IPS-NIHi11 (cell line): ENCODE measurements at places on chromosomes 2 and 18.

DNA sequence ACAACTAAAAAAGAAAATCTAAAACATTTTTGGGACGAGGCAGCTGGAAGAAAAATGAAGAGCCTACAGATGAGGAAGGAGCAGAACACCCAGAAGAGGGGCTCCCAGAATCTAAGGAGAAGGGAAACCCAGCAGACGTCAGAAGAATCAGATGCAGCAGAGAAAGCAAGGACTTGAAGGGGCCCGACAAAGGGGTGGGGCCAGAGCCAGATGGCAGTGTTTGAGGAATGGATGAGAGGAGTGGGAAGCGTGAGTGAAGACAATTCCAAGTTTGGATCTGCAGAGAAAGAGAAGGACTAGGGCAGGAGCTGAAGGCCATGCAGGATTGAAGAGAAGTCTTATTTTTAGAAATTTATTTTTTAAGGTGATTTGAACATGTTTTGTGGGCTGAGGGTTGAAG, 19.3 kb downstream of the PTMA start:
- no peak for DNase-seq

GRCh38 chr2:21098294-21098693, 25.5 kb upstream of the TDRD15 start:
- DNase-seq, result no peak

- DNase-seq, result no peak
Observed at GRCh38 chr2:2127467-2127866, 203.6 kb downstream of the MYT1L start.

- no peak for DNase-seq
Observed at GRCh38 chr2:201987426-201987825, 46.2 kb upstream of the FZD7 start.

GRCh38 chr2:19358242-19359020, at the start of gene OSR1:
OSR1 (minus strand) TSS chr2:19358623; CDS start chr2:19353805, 4,818 bp downstream.
- DNase-seq, result peak; percentile 76

- no peak for DNase-seq
Observed at GRCh38 chr2:33529771-33530481, 53.5 kb downstream of the RASGRP3 start.

- peak; percentile 47 for DNase-seq
Observed at GRCh38 chr18:55096263-55096951, 137.1 kb upstream of the CCDC68 start.

DNA sequence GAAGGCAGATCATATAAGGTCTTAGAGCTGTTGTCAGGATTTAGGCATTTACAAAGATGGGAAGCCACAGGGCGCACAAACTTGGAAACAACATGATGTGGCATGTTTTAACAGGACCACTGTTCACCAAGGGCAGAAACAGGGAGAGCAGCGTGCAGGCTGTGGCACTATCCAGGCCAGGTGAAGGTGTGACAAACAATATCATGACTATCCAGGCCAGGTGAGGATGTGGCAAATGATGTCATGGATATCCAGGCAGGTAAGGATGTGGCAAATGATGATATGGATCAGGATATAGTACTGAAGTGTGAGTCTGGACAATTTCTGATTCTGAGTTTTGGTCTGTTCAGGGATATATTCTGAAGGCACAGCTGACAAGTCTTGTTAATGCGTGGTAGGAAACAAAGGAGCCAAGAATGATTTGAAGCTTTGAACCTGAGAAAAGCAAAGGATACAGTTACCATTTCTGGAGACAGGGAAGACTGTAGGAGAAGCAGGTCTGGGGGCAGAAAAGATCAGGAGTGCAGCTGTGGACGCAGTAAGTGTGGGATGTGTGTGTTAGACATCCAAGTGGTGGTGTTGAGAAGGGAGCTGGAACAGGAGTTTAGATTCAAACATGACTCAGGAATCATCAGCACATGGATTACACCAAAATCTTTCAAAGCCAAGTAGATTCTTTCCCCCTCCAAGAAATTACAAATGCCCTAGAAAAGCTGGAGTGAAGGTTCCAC, 205.9 kb downstream of the TMEM163 start:
- DNase-seq, result no peak

- no peak for DNase-seq
Observed at GRCh38 chr2:216620786-216621185, 12.4 kb upstream of the IGFBP2 start.

DNA sequence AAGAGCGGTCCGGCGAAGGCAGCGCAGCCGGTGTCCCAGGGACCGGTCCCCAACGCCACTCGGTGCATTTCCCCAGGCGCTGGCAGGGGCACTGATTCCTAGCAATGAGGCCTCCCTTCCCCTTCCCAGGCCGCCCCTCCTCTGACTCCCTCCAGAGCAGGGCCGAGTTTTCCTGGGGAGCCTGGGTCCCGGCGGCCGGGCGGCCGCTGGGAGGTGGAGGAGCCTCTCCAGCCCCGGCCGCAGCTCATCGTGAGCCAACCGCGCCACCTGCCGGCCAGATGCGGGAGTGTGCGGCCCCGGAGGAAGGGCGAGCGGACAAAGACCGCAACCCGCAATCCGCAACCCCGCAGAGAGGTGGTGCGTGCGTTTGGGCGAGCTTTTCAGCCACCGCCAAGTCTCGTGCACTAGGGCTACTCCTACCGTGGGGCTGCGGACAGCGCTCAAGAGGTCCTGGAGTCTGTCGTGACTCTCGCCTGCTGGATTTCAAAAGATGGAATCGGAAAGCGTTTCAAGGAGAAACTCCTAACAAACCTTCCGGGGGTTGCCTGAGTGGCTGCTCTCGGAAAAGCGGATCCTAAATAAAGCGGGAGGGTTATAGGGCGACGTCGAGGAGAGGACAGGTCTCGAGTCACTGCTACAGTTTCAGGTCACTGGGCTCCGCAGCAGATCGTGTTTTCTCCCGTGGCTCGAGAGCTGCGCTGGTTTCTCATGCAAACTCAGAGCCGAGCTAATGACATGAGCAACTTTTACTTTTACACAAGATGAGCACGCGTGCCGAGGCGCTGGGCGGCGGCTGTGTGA, 1.5 kb upstream of the EPHA4 start:
- peak; percentile 90 for DNase-seq

DNA sequence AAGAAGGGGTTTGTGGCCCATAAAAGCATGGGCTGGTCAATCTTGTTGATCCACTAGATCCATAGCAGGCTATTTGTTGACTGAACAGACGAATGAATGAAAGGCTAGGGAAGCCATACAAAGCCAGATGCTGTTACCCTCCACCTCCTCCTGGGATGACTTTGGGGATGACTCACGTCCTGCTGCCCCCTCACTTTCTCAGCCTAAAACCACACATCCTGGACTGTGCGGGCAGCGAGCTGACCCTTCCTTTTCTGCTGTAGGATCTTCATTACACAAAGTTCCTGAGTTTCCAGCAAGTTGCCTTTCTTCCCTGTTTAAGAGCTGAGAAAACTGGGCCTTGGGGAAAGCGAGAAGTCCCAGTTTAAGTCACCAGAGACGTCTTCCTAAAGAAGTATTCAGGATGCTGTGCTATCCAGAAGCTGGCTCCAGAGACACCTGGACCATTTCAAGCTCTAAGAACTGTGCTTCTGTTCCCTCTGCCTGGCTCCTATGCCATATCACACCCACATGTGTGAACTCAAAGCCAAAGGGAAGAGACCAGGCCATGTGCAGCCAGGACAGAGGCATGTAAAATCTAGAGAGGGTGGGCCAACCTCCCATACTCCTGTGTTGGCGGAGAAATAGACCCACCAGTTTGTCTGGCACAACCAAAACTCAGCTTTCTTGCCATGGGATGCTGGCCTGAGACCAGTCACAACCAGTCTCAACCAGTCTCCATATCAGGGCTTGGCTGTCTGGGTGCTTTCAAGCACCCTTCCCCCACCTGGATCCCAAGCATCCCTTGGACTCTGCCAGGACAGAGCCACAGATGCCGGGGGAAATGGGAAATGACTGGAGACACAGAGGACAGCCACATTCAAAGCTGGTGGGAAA, 4.7 kb upstream of the SLC20A1 start:
- DNase-seq, result no peak

DNA sequence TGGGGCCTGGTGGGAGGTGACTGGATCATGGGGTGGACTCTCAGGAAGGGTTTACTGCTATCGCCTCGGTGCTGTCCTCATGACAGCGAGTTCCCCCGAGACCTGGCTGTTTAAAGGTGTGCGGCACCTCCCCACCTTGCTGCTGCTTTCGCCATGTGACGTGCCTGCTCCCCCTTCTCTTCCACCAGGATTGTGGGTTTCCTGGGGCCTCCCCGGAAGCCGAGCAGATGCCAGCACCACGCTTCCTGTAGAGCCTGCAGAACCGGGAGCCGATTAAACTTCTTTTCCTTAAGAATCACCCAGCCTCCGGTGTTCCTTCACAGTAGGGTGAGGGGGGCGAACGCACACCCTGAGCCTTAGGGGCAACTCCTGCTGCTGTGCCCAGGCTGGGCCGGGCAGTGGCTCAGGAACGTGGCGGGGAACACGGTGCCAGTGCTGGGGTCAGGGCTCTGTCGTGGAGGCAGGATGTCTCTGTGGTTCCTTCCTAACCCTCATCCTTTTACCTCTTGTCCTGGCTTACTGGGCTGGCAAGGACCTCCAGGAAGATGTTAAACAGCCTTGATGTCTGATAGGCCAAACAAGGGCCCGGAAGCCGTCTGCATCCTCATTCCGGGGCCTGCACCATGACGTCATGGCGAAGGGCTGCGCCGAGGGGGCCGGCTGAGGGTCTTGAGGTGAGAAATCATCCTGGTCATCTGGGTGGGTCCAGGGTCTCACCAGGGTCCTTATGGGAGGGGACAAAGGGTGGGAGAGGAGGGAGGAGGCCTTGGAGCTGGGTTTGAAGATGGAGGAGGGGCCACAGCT, 12.7 kb downstream of the NEU4 start:
- peak; percentile 7 for DNase-seq

GRCh38 chr2:54723996-54724559, 616 bp downstream of the EML6 start:
- DNase-seq, result peak; percentile 17

DNA sequence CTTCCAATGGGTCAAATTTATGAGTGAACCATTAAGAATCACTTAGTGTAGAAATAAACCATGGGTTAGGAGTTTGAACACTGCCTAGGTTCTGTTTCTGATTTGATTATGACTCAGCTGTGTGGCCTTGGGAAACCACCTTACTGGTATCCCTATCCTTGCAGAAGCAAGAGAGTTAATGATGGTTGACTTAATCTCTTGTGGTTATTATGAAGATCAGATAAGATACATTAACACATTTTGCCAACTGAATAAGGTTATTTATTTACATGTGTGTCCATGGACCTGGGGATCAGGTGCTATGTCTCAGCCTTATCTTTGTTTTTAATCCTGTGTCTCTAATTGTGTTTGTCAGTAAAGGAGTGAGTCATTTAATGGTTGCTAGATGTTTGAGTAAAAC, 5.4 kb upstream of the KCNJ13 start:
- DNase-seq, result no peak

DNA sequence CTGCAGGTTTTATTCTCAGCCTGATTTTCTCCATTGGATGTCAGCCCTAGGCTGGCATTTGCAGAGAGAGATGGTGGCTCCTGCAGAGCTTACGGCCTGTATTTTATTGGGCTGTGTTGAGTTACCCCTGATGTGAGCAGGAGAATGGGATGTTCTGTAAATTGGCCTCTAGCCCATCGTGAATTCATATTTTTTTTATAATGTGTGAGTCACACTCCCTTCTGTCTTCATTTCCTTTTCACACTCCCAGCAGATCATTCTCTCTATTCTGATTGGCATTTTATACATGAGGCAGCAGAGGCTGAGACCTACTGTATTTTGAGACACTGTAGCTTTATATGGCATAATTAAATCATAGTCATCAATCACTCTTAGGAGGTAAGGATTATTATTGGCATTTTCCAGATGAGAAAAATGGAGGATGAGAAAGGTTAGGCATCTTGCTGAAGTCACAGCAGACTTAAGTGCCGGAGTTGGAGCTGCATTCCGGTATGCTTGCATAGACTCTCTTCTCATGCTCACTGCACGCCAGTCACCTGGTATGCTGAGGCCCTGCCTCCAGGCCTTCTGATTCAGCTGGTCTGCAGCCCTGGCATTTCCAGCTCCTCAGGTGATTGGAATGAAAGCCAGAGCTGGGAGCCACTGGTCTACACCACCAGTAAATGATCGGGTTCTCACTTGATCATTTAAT, 142.4 kb downstream of the NEDD4L start:
- peak; percentile 50 for DNase-seq

GRCh38 chr2:67625178-67625577, 228.0 kb downstream of the ETAA1 start:
- no peak for DNase-seq

- no peak for DNase-seq
Observed at GRCh38 chr2:12257476-12257875, 459.3 kb upstream of the TRIB2 start.

DNA sequence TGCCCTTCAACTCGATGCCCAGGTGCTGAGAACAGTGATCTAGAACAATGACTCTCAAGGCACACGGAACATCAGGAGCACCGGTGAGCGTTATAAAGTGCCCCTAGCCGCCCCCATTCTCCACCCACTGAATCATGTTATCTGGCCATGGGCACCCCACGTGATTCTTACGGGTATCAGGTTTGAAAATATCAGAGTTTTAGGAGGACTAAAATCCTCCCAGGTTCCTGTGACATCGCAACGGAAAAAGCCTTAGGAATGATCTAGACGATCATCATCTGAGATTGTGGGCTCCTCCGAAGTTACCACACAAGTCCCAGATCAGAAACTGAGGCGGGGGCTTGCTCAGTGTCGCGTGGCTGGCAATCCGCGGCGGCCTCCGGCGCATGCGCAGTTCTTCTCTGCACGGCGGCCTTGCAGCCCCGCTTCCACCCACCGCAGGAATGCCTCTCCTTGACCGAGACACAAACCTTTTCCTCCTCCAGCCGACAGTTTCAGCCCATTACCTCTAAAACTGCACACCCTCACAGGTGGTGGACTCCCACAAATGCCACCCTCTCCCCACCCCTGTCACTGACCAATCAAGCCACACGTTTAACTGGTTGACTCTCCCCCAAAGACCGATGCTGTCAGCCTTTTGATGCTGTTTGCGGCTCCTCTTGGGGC, 5.8 kb upstream of the MRPL33 start:
- peak; percentile 78 for DNase-seq

DNA sequence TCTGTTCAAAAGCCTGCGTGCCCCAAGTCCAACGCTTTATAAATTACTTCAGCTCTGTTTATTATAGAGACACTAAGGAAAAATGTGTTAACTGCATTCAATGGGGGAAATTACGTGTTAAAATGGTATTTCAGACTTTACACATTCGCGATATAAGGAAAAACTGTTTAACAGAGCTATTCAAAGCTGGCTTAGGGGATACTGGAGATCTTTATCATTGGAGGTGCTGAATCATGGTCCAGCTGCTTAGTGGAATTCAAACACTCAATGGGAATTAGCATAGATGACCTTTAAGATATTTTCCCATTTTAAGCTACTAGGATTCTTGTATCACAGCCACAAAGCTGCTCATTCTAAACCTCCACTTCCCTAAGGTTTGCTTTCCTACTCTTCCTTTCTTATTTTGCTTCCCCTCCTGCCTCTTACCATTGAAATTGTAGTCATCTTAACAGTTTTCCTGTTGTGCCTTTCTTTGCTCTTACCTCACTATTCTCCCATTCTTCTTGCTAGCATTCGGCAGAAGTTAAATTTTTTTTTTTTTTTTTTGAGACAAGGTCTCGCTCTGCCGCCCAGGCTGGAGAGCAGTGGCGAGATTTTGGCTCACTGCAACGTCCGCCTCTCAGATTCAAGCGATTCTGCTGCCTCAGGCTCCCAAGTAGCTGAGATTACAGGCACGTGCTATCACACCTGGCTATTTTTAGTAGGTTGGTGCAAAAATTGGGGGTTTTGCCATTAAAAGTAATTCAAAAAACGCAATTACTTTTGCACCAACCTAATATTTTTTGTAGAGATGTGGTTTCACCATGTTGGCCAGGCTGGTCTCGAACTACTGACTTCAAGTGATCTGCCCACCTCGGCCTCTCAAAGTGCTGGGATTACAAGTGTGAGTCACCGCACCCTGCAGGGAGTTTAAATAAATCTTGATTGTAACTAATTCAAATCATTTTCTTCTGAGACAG, 6.5 kb downstream of the SULT6B1 start:
- DNase-seq, result no peak
